ENCODE measurements at places on chromosomes 16 and 17.

- no peak for DNase-seq
Measured at GRCh38 chr17:4766723-4767122, 5.0 kb upstream of the TM4SF5 start.

DNA sequence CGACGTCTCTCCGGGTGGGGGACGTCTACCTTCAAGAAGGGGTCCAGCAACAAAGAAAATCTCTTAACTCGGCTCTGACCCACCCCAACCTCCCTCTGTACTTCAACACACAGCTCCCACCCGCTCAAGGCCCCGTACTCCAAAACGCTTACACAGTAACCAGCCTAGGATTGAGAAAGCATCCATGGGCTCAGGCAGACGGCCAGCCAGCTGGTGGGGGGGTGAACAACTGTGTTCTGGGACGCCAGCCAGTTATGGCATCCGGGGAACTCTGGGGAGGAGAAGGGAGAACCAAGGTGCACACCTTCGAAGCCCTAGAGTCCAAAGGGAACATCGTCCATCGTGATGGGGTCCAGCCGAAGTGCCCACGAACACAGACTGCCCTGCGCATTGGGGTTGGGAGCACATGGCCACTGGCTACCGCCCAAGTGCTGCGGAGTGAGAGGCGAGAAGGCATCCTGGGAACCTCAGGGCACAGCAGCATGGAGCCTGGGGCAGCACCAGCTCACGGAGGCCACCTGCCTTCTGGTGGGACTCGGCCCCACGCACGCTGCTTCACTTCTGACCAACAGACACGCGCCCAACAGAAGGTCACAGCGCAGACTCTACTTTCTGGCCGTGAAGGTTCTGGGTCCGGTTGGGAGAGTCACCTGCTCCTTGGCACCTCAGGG is 14.3 kb downstream of the SLC16A3 start:
- DNase-seq: no peak

GRCh38 chr16:12162151-12162985 is 185.8 kb downstream of the SNX29 start:
- no peak for DNase-seq

DNA sequence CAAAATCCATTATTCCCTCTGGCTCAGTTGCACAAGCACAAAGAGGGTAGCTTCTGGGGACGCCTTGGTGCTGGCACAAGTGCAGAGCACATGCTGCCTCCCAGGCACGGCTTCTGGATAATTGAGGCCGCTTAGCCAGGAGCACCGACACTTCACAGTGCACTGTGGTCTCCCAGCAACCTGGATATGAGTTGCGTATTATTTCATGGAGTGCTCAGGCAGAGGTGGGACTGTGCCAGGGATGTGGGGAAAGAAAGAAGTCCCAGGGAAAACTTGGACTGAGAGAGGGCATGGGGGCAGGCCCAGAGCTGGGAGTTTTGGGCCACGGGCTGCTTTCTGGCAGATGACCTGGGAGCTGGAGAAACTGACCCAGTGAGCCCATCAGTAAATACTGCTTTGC is 37.5 kb downstream of the MPRIP start:
- DNase-seq: no peak

GRCh38 chr17:59897090-59897489 is 4.2 kb downstream of the RPS6KB1 start:
- DNase-seq: no peak

DNA sequence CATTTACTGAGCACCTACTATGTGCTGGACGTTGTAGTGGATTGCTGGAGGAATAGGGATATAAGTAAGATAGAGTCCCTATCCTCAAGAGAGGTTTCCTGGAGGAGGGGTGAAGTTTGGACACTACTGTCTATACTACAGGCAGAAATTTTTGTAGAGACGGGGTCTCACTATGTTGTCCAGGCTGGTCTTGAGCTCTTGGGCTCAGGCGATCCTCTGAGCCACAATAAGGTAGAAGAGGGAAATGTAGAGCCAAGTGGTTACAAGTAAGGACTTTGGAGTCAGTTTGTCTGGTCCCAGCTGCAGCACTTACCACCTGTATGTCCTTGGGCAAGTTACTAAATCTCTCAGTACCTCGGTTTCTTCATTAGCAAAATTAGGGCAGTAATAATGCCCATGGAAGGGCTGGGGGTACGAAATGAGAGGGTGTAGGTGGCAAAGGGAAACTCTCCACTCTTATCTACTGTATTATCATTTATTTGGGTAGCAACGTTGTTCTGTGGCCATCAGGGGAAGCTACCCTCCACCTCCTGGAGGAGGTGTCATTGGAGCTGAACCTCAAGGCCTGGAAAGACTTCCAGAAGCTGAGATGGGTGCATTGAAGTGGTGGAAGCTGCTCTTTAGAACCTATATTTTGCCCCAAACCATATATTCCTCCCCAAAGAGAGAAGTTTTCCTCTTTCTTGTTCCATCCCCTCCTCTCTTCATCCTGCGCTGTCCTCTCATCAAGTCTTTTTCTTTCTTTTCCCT is 34.9 kb upstream of the DHX8 start:
- DNase-seq: no peak

DNA sequence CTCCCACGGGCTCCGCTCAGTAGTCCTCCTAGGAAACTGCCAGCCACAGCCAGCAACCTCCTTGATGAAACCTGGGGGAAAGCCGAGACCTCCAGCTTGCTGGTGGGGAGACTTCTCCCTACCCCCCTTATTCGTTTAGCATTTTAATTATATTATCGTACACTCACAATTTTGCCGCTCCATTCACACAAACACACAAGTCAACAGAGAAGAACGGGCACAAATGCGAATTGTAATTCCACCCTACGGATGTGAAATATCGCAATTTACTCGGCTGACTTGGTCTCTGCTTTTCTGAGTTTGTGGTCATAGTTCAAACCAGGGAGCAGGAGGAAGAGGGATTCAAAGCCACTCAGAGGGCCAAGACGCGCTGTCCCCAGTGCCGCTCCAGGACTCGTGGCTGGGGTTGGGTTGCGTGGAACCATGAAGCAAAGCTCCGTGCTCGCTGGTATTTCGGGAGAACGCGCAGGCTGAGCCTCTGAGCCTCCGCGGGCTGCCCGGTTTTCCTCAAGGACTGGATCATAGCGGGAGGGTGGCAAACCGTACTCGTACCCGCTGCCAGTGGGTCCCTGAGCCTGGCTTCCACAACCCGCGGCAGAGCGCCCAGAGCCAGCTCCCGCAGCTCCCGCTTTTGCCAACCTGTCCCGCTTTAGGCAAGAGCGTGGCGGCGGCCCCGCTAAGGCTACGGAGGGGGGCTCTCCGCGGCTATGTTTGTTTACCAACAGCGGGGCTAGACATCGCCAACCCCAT is 2.0 kb downstream of the LHX1 start:
- DNase-seq: no peak

DNA sequence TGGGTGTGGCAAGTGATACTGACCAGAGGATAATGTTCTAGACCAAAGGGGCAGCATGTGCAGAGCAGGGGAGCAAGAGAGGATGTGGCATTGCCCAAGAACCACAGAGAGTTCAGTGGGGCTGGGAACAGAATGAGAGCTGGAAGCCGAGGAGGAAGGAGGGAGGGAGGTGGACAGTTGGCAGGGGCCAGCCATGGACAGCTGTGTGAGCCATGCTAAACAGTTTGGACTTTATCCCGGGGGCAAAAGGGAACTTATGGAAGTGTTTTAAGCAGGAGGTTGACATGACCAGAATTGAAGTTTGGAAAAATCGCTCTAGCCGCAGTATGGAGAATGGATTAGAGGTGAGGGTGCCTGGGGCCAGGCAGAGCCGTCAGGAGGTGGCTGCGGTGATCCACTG is 29.4 kb upstream of the TMEM132E start:
- no peak for DNase-seq

DNA sequence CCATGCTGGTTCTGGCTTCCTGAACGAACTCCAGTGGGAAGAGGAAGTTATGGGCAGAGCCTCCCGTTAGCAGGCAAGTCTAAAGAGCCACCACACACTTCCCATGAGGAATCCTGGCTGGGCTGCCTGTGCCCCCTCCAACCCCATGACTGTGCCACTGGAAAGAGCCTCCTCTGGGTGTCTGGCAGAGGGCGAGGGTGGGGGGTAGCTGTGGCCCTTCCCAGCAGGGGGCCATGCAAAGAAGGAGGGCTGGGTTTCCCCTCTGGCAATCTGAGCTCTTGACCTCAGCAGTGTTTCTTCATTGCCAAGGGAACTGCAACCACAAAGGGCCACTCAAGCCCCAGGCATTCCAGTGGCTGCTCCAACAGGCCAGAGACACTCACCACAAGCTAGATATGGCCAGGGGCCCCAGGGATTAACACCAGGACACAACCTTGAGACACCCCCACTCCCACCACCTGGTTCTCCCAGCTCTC is 1.7 kb upstream of the RRAD start:
- DNase-seq: no peak

DNA sequence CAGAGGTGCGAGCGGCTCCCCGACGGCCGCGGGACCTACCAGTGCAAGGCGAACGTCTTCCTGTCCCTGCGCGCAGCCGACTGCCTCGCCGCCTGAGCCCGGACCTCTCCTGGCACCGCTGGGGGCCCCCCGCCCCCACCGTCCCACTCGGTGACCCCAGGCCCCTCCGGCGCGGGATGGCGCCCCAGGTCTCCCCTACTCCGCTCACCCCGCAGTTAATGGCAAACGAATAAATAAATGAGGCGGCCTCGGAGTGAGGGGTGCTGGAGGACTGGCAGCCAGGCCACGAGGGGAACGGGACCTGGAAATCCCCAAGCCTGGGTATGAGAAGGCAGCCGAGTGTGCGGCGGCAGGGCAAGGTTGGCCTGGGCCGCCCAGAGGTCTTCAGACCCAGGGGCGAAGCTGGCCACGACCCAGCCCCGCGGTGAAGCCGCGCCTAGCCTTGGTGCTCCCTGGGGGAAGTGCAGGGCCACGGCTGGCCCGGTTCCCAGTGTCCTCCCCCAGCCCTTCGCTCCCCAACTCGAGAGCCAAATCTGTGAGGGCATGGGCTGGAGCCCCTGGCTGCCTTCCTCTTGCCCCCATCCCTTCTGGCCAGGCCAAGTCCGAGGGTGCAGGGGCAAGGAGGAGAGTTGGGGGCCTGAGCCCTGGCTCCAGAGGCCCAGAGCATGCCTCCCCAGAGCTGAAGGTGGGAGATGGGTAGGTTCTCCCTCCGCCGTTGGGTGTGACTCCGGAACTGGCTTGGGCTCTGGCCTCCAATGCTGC is 796 bp downstream of the NPB start:
- DNase-seq: no peak

- DNase-seq: no peak
Measured at GRCh38 chr17:61836266-61837174, 26.8 kb downstream of the BRIP1 start.

- DNase-seq: no peak
Measured at GRCh38 chr16:59737274-59737673, 1003.2 kb upstream of the GOT2 start.

DNA sequence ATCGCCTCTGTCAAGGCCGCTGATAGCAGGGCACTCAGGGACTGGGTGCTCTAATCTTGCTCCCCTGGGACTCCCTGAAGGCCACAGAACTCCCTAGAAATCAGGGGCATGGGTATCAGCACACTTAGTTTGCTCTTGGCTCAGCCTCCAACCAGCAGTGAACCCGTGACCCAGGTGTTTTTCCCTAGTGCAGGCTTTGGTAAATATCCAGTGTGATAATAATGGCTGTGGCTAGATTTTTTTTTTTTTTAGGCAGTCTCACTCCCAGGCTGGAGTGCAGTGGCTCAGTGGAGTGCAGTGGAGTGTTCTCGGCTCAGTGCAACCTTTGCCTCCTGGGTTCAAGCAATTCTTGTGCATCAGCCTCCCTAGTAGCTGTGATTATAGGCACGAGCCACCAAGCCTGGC is 10.3 kb downstream of the NUPR1 start:
- no peak for DNase-seq

- no peak for DNase-seq
Measured at GRCh38 chr16:51071326-51071725, 79.7 kb downstream of the SALL1 start.

GRCh38 chr16:81896902-81897301 is 114.4 kb downstream of the SDR42E1 start:
- DNase-seq: no peak

DNA sequence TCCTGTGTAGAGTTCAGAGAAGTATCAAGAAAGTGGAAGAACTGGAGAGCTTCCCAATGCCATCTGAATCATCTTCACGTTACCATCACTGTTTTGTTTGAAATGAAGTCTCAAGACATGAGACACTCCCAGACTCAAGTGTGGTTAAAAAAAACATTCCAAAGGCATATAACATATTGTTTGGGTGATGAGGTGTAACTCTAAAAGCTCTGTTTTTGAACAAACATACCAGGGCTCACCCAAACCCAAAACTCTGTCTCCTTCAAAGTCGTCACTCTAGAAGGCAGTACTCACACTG is 6.3 kb upstream of the ZCCHC14 start:
- DNase-seq: no peak

GRCh38 chr16:68707340-68708152 is 29.5 kb upstream of the CDH1 start:
- DNase-seq: no peak

GRCh38 chr16:71453036-71453435 is 9.0 kb downstream of the ZNF23 start:
- DNase-seq: no peak

DNA sequence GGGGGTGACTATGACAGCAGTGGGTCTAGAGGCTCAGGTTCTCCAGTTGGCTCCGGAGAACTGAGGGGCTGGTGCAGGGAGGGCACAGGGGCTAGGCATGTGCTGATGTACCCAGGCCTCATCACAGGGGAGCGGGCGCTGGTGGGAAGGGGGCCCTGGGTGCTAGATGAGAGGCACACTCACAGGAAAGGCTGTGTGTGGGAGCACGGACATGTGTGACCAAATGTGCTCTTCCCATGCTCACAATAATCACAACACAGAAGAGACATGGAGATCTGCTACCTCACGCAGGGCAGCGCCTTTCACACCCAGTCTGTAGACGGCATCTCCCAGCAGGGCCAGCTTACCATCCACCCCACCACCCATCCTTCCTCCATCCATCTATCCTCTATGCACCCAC is 17.4 kb upstream of the RASD1 start:
- no peak for DNase-seq

- no peak for DNase-seq
Measured at GRCh38 chr16:48914070-48914469, 304.1 kb upstream of the N4BP1 start.

DNA sequence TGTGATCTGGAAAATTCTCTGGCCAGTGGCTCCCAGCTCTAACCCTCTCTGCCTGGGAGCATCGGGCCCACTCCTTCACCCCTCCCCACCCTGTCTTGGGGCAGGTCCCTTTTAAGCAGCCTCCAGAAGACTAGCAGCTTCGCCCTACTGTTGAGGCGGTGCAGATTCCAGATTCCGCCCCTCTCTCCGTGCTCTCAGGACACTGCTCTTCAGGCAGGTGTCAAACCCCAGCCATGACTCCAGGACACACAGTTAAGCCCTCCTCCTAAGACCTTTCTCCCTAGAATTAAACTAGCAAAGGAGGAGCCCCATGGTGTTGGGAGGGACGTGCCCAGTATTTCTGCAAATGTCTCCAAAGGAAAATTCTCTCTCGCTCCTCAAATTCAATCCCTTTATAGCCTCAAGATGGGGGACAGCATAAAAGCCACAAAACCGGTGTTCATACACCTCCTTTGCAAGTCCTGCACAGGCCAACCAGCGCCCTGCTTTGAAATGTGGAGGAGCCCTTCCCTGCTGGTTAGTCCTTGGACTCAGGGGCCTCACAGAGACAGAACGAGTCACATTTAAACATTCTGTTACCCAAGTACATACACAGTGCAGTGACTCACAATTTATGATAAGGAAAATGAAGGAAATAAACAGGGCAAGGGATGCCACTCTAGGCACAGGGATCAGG is 7.2 kb downstream of the LPO start:
- DNase-seq: no peak

All from DND-41 (cell line).